ENCODE measurements at places on chromosomes 3 and 15.

GRCh38 chr3:53833700-53834099 is 12.5 kb downstream of the CHDH start:
- no peak for DNase-seq

DNA sequence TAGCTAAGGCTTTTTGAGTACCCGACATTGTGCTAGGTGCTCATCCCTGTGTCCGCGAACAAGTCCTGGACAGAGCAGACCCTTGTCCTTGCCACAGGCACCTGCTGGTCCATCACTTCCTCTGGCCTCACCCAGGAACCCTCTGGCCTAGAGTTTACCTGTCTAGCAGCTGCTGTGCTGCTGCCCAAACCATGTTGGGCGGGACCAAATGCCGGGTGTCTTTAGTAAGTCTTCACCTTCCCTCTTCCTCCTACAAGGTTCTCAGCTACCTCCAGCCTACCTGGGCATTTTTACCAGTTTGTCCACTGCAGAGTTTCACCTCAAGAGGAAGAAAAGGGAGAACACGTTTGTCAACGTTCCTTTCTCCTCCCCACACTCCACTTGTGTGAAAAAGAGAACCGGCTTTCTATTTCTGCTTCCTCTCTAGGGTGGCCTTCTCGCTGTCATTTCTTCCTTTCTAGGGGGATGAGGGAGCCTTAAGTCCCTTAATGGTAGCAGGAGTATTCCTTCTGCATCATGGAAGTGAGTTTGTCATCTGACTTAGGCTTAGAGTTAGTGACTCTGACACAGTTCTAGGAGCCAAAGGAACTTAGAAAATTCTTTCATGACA is 80.4 kb upstream of the GCNT3 start:
- no peak for DNase-seq

DNA sequence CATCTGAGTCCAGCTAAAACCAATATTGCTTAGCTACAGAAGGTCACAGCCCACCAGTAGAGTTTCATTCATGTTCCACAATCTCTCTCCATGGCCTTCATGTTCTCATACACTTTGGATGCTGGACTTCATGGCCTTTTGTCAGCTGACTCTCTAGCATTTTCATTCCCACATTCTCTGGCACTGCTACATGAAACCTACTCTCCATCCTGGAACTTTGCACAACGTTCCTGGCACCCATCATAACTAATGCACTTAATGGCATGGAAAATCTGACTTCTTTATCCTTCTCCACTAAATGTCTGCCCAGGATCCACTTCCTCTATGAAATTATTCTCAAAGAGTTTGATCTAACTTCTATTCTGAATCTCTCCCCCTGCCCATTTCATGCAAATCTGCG is 56.9 kb downstream of the SLC9A9 start:
- DNase-seq, result no peak

DNA sequence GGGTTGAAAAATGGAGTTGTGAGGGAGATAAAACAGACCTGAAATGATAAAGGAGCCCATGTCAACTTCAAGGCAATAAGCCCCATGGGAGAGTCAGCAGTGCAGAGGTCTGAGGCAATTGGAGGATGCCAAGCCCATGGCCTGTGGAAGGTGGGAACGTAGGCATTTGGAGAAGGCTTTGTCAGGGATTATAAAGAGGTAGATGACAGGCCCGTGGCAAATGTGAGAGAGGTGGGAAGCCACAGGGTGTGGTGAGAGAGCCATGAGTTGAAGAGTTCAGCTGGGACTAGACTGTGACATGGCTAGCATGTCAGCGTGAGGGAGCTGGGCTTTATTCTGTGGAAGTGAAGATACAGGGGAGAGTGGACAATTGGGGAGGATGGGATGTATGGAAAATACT is 35.4 kb downstream of the MFSD1 start:
- DNase-seq, result no peak

- no peak for DNase-seq
These were observed 176.5 kb downstream of the RAP2B start for GRCh38 chr3:153338487-153338886.

Measured in 8988T (cell line).